ENCODE measurements at places on chromosomes 3 and 15.
A peak's percentile ranks its signal among the peaks of the same experiment; 100 is the strongest.

DNA sequence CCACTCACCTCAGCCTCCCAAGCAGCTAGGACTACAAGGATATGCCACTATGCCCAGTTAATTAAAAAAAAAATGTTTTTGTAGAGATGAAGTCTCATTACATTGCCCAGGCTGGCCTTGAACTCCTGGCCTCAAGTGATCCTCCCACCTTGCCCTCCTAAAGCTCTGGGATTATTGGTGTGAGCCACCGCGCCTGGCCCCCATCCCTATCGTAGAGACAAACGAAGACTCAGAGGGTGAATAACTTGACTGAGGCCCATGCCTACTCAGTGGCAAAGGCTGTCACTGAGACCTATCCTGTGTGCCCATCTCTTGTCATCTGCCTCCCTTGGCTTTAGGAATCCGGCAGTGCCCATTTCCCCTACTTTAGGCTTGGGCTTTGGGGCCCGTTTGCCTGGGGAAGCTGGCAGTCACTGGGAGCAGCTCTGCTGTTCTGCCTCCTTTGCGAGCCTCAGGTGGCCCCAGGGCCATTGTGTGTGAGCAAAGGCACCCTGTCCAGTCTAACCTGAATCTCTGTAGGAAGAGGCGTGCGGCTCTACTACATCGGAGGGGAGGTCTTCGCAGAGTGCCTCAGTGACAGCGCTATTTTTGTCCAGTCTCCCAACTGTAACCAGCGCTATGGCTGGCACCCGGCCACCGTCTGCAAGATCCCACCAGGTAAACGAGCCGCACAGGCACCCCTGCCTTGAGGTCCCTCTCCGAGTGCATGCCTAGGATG is 70.1 kb downstream of the AAGAB start:
- no peak for DNase-seq

DNA sequence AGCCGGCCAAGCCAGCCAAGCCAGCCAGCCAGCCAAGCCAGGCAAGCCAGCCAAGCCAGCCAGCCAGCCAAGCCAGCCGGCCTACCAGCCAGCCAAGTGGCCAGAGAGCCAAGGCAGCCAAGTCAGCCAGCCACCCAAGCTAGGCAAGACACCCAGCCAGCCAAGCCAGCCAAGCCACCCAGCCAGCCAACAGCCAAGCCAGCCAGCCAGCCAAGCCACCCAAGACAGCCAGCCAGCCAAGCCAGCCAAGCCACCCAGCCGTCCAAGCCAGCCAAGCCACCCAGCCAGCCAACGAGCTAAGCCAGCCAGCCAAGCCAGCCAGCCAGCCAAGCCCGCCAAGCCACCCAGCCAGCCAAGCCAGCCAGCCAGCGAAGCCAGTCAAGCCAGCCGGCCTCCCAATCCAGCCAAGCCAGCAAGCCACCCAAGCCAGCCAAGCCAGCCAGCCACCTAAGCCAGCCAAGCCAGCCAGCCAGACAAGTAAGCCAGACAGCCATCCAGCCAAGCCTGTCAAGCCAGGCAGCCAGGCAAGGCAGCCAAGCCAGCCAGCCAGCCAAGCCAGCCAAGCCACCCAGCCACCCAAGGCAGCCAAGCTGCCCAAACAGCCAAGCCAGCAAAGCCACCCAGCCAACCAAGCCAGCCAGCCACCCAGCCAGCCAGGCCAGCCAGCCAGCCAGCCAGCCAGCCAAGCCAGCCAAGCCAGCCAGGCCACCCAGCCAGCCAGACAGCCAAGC is 200.5 kb downstream of the GOLGA6L6 start:
- DNase-seq = peak; percentile 47

DNA sequence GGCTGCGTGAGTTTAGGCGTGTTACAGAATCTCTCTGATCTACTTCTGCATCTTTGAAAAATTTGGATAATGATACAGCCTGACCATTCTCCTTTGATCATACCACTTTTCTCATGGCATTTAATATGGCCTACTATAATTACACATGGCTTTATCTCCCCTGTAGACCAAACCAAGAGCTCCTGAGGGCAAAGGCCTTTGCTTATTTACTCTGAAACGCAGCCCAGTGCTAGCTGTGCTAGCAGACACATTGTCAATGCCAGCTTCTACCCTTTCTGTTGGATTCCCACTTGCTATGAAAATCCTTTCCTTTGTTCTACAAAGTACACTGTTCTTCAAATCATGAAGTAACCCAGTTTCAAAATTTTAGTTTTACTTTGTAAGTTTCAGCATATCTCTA is 16.5 kb upstream of the VGLL4 start:
- DNase-seq = no peak

- DNase-seq = no peak
These were observed 43.2 kb downstream of the GTPBP8 start for GRCh38 chr3:113034011-113034410.

DNA sequence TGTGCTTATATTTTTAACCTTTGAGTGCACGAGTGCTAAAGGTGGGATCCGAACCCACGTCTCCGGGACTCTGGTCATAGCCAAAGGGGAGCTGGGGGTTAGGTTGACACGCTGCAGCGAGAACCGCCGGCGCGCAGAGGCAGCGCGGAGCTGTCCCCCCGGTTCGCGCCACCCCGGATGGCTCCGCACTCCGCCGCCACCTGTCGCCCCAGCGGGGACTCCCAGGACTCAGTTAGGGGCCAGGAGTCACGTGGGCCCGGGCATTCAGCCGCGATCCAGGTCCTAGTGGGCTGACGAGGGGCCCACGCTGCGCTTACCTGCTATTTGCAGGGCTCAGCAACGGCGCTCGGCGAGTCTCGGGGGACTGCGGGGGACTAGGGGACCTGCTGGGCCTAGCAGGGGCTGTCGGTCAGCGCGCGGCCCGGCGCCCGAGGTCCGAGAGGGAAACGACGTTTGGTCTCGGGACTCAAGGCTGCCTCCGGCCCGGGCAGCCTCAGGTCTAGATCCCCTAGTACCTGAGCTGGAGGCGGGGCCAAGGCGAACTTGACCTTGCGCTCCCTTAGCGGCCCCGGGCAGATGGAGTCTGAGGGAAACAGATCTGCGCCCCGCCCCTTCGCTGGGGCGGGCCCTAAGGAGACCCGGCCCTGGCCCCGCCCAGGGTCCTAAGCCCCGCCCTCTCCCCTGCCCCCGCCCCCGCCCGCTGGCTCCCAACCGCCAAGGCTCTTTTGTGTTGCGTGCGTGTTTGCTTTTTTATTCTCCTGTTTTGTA is at the start of gene NMNAT3:
TSS of gene NMNAT3 (minus strand) at position 585 of the 768 bp plus-strand sequence. CDS start 50,248 bp downstream, outside the sequence.
- DNase-seq = peak; percentile 85

DNA sequence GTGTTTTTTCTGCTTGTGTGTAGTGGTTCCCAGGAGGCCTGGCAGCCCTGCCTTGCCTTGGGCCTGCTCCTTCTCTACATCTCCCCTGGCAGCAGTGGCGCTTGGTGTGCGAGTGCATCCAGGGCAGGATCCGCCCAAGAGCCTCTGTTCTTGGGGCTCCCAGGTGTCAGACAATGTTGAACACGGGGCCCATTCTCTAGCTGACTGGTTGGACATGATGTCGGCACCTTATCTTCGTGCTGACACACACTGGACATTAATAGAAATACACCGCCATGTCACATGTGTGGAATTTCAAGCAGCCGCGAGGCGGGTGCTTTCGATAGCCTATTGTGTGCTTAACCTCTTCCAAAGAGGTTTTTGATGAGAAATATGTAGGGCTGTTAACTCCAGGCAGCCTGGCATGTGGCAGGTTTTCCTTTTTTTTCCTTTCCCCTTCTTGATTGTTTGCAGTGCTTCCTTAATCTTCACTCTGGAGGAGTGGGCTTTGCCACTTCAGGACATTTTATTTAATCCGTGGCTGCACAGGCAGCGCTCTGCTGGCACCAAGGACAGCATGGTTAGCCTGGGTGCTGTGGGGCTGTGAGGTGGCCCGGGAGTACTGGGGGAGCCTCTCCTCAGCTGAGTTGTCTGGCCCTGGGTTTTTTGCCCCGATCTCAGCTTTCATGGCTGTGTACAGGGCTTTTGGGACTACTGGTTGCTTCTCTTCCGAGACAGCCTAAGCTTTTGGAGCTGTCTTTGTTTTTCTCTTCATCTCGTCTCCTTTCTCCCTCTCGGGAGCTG is 42.5 kb downstream of the CHCHD6 start:
- DNase-seq = no peak

DNA sequence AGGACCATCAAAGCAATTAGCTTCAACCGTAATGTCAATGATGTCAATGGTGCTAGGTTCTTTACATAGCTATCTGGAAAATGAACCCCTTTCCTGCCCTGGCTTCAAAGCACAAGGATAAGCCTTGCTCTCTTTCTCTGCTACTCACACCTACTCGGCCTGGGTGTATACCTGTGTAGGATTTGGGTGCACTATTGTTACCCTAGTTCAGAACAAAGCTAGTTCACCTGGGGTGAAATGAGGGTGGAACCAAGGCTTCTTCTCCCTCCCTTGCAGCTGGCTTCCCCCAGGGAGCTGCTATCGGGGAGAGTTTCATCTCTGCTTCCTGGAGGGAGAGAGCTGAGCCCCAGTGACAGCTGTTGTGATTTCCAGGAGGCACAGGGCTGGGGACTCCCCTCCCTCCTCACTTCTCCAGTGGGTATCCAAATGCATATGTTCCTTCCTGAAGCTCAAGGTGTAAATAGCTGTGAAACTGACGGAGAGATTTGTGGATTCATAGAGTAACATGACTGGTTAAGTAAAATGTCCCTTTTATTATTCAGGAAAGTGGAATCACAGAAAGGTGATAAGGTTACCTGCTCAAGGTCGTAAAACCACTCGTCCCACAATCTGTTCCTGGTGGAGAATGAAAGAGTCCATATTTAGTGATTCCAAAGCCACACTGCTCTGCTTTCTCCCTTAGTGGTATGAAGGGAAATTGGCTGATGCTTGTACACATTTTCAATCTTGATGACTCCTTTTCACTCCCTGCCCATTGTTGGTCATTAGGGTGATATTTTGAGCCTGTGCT is 11.8 kb upstream of the C3orf70 start:
- DNase-seq = peak; percentile 23

DNA sequence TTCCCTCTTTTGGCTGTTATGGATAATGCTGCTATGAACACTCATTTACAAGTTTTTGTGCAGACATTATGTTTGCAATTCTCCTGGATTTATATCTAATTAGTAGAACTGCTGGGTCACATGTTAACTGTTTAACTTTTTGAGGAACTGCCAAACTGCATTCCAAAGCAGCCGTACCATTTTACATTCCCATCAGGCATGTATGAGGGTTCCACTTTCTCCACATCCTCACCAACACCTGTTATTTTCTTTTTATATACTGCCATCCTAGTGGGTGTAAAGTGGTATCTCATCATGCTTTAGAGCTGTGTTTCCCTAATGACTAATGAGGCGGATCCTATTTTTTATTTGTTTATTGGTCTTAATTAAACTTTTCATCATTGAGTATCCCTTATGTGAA is 9.2 kb downstream of the KPNA4 start:
- DNase-seq = no peak

DNA sequence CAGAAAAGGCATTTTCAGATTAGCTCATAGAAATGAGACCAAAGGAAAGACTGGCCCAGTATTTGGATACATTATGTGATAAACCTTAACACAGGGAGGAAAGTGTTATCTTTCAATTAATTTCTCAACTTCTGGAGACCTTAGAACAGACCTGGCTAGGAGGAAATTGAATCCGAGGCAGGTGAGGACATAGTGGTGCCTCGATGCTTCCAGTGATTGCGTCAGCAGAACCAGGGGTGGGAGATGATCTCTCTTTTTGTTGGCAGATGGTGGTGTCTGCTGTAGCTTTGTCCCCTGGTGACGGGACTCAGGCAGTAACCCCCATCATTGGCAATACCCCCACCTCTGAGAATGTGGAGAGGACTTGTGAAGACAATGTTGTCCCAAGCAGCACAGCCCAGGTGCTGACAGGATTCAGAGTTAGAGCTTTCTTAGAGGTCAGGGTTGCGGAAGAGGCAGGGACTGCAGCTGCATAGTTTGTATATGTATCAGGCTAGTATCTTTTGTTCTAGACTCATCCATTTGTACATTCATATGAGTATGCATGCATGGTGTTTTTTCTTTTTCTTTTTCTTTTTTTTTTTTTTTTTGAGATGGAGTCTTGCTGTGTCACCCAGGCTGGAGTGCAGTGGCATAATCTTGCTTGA is 27.9 kb upstream of the MUC20 start:
- DNase-seq = no peak

DNA sequence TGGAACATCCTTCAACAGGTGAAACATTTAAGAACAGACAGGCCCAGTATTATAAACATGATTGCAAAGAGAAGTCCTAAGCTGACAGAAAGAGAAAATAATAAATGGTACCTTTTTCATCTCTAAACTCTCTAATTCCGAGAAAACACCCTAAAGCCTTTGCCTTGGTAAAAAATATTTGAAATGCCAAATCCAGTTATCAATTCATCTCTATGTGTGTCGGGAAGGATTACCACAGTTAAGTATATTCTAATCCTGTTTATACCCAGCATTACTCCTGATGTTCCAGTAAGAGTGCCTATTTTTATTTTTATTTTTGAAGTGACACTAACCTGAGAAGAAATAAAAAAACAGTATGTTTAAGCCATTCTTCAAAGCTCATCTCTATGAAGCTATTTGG is 219.3 kb upstream of the NANOGP8 start:
- no peak for DNase-seq

DNA sequence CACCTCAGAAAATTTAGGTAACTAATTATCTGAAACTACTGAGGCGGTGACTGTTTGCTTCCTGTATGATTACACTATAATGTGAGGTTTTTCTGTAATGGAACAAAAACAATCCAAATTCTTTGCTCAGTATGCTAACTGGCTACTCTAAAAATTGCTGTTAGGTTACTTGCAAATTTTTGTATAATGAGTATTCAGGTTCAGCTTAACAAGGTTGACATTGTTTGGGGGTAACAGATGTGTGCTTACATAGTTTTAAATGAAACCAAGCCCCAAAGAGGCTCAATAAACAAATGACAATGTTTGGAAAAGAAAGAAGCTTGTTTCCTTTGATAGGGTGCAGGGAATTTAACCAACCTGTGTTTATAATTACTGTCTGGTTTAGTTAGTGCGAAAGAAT is 414.5 kb upstream of the MDFIC2 start:
- no peak for DNase-seq

DNA sequence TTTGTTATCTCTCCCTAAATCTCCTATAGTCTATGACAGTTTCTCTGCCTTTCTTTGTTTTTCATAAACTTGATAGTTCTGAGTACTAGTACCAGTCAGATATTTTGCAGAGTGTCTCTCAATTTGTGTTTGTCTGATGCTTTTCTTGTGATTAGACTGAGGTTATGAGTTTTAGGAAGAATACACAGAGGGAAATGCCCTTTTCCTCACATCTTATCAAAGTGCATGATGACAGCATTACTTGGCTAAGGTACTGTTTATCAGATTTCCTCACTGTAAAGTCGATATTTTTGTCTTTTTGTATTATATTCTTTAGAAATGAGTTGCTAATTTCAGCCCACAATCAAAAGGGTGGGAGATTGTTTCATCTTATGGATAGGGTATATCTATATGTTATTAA is 45.6 kb downstream of the GLCE start:
- no peak for DNase-seq

Measured in glutamatergic neuron (in vitro differentiated cells).